CD8-positive, alpha-beta memory T cell (primary cell): ENCODE measurements at places on chromosomes 2 and 18. TPM values are rescaled to one million over a fixed set of nuclear protein-coding genes. Genes with fewer than 3 reads are reported as not detected.

DNA sequence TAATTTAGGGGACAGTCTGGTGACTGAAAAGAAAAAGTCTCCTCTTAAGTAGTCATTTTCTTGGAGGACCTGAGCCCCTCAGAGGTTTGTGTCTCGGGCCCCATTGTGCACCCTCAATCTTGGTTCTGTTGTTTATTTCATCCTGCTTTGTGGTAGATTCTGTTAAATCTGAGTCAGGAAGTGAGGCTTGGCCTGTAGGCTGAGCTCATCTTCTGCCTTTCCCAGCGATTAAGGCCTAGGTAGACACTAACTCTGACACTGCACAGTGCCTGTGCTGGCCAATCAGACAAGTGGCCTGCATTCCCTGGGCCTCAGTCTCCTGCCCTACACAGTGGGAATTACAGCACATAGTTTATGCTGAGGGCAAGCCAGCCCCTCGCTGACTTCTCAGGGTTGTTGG lies 80.2 kb downstream of the CTIF start:
- no peak for DNase-seq

DNA sequence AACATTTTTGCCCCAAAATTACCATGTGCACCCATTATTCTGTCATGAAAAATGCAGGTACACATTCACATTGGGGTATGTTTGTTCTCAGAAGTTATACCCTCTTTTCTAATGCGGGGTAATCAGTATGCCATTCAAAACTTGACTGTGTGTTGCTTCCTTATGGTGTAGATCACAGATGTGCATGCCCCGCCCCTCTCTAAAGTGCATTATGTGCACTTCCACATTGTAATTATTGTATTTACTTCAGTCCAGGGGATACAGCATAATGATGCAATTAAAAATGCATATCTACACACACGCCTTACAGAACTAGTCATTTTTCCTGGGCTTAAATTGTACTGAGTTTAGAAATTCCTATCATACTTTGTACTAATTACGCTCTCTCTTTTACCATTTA lies 48.8 kb downstream of the SLC9A2 start:
- DNase-seq = no peak

The MARS2 gene
- 27.1 TPM for total RNA-seq

DNA sequence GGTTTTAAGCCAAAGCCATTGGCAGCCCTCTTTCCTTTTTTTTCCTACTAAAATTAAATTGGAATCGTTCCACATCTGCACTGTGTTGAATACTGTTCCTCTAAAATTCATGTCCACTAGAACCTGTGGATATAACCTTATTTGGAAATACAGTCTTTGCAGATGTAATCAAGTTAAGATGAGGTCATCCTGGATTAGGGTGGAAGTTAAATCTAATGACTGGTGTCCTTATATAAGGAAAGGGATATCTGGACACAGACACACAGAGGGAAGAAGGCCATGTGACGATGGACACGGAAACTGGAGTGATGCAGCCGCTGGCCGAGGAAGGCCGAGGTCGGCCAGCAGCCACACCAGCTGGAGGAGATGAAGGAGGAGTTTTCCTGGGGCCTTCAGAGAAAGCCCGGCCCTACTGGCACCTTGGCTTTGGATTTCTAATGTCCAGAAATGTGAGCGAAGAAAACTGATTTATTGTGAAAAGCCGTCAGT lies 49.4 kb downstream of the LONRF2 start:
- DNase-seq = no peak

- DNase-seq = no peak
Measured at GRCh38 chr18:79848579-79849327, 51.0 kb downstream of the KCNG2 start.
